ENCODE measurements at places on chromosomes 16 and 17.

DNA sequence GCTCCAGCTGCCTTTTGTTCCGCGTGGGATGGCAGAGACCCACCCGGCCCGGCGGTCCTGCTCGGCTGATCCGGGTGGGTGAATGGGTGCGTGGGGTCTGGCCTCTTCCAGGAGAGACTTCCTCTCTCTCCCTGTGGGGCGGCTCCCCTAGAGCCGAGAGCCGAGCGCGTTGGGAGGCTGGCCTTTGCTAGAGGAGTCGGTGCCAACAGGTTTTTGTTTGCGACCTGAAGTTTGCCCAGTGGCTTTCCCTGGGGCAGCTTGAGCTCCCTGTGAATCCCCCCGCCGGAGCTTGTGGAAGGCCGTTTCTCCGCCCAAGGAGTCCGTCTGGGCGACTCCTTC is 970 bp downstream of the EPN2 start:
- DNase-seq: no peak

GRCh38 chr17:40443988-40444899 is 994 bp downstream of the IGFBP4 start:
- DNase-seq: peak; percentile 4

GRCh38 chr17:79835470-79835899 is 3.8 kb downstream of the CBX4 start:
- no peak for DNase-seq

- DNase-seq: no peak
Observed at GRCh38 chr17:41530062-41531048, 2.2 kb upstream of the KRT19 start.

GRCh38 chr16:12580809-12581208 is 222.9 kb downstream of the CPPED1 start:
- DNase-seq: no peak

DNA sequence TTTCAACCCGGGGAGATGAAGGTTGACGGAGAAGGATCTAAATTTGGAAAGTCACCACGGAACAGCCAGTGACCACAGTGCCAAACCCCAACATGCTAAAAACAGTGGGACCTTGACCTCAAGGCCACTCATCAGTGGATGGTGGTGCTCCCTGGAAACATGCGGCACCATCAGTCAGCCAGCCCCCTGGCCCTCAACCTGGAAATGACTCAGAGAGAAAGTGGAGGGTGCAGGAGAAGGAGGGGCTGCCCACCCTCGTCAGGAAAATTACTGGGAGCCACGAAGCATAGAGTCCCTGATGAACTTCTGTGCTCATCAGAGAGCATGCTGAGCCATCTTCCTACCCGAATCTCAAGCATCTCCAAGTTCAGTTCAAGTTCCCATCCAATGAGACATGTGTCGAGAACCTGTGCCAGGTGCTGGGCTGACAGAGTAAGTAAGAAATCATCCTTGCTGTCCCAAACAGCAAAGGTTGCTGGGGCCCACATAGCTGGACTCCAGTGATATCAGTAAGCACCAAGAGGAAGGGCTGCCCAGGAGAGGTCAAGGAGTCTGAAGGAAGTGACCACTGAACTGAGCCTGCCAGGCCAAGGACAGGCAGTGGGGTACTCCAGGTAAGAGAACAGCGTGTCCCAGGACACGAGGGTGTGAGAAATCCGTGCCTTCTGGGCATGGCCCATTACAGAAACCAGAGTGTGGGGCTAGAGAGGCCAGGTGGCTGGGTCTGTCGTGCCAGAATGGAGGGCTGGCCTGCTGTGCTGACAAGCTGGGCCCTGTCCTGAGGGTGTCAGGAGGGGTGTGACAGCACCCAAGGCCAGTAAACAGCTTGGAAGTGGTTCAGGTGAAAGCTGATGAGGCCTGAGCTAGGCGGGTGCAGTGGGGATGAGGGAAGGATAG is 5.2 kb downstream of the PECAM1 start:
- no peak for DNase-seq

DNA sequence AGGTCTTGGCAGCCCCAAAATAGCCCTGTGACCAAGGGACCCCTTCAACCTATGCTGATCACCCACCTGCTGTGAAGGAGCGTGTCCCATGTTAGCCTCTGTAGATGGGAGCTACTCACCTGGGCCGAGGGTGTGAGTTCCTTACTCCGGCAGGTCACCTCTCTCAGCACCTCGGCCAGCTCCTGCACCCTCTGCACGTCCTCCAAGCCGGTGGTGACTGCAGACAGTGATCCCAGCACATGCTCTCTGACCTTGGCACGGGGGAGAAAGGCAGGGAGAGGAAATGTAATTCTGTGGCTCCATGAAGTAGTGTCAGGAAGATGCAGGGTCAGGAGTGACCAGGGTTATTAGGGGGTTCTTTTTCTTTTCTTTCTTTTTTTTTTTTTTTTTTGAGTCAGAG is 67.7 kb upstream of the BCO1 start:
- DNase-seq: no peak

- no peak for DNase-seq
Observed at GRCh38 chr17:64411999-64412771, 21.5 kb upstream of the PECAM1 start.

DNA sequence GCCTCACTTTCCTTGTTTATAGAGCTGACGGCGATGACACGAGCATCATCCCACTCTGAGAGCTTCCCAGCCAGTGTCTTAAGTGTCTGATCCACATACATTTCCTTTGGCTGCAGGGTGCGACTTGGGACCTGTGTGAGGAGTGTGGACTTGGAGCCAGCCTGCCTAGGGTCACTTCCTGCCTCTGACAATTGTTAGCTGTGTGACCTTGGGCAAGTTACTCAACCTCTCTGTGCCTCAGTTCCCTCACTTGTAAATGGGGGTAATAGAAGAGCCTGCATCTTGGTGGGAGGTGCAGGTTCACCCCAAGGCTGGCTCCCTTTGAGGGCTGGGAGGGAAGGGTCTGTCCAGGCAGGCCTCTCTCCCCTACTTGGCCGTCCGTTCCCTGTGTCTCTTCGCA is 27.4 kb upstream of the GSE1 start:
- DNase-seq: no peak

Data from effector memory CD4-positive, alpha-beta T cell (primary cell).